ENCODE measurements at places on chromosomes 4 and X.

DNA sequence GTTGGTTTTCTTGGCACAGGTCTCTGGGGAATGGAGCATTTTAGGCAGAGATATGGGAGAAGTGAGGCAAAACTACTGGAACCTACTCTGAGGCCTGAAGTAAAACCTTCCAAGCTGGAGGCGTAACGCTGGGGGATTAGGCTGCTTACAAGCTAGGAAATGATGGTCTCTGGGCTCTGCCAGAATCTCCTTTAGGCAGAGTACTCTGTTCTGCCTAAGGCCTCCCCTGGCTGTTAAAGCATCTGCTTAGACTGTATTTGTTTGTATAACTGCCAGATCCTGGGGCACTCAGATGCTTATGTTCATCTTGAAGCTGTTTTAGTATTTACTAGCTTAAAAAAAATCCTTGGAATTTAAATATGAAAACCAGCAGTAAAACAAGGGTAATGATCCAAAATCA lies 822.2 kb downstream of the RPA4 start:
- DNase-seq = no peak

- no peak for DNase-seq
Measured at GRCh38 chrX:118220509-118220908, 103.9 kb upstream of the KLHL13 start.

- DNase-seq = no peak
Measured at GRCh38 chrX:120726294-120726693, 96.4 kb upstream of the C1GALT1C1 start.

DNA sequence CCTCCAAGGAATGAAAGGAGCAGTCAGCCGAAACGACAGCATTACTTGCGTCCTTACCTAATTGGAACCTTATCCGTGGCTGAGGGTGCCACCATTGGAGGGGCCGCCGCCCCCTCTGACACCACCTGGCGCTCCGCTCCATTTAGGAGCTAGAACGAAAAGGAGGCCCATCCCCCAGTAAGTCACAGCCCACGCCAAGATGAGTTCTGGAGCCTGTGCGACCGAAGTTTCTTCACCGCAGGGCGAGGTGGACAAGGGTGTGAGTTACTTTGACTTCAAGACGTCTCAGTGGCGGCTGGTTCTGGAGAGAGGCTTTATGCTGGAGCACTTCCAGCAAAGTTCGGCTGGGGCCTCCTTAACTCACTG lies 729 bp upstream of the IRF2 start:
- DNase-seq = no peak
